ENCODE measurements at places on chromosomes 12 and 14.

GRCh38 chr14:79325557-79325956, 885.7 kb downstream of the DIO2 start:
- DNase-seq = no peak

GRCh38 chr14:63745858-63746425, 18.1 kb upstream of the SGPP1 start:
- DNase-seq = no peak

GRCh38 chr12:132302466-132303358, 26.7 kb downstream of the GALNT9 start:
- no peak for DNase-seq

DNA sequence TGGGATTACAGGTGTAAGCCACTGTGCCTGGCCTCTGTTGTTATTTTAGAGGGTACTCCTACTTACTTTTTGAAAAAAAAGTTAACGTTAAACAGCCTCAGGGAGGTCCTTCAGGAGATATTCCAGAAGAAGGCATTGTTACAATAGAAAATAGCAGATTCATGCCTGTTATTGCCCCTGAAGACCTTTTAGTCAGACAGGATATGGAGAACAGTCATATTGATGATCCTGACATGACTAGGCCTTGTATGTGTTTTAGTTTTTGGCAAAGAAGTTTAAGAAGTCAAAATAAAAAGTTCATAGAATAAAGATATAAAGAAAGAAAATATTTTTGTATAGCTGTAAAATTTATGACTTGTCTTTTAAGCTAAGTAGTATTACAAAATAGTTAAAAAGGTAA, 45.3 kb downstream of the WASHC3 start:
- DNase-seq = no peak

GRCh38 chr12:124398578-124399227, 103.8 kb downstream of the RFLNA start:
- DNase-seq = no peak

Measured in activated effector memory CD4-positive, alpha-beta T cell treated with Interleukin-2 at 50 U/mL for 16 hours (primary cell).